Hindlimb muscle (tissue), 1 donor: ENCODE measurements at places on chromosomes 7 and 10.

DNA sequence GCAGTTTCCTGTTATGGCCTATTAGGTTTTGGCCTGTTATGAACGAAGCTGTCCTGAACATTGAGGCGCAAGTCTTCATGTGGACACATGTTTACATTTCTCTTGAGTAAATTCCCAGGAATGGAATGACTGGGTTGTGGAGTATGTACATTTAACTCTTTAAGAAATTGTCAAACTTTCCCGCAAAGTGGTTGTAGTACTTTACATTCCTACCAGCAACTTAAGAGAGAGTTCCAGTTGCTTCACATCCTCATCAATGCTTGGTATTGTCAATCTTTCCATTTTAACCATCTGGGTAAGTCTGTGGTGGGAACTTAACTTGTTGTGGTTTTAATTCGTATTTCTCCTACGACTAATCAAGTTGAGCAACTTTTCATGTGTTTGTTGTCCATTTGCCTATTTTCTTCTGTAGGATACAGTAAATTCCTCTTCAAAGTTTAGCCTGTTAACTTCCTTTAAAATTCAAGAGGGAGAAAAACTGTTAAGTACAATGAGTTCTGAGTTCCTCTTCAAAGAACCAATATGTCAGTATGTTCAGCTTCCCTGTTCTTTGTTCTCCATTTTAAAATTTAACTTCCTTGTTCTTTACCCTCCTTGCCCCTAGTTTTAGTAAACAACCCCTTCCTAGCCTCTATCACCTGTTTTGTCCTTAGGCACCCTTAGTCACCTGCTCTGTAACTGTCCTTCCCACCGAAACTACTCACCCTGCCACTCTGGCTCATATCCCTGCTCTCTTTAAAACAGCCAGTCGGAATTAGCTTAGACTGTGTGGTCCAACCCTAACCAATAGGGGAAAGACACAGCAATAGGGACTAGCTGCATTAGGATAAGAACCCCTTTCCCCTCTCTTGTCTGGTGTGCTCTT is 74.0 kb downstream of the FAM241B start:
- no peak for DNase-seq

GRCh38 chr10:66629996-66630395 is 295.8 kb upstream of the LRRTM3 start:
- DNase-seq: no peak

DNA sequence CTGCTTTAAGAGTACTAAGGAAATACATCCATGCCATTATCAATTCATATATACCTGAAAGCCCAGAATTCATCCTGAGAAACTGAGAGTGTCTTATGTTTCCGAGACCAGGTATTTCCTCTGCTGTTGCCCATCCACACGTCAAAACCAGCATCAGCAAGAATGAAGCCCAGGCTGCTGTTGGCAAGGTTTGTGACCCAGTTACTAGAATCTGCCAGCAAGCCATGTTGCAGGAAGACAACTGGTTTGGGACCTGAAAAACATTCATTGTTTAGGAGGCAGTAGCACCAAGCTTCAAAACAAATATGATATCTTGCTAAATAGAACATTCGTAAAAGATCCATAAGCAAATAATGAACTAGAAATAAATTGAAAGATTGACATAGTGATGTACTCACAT is 21.0 kb upstream of the CH25H start:
- DNase-seq: no peak

DNA sequence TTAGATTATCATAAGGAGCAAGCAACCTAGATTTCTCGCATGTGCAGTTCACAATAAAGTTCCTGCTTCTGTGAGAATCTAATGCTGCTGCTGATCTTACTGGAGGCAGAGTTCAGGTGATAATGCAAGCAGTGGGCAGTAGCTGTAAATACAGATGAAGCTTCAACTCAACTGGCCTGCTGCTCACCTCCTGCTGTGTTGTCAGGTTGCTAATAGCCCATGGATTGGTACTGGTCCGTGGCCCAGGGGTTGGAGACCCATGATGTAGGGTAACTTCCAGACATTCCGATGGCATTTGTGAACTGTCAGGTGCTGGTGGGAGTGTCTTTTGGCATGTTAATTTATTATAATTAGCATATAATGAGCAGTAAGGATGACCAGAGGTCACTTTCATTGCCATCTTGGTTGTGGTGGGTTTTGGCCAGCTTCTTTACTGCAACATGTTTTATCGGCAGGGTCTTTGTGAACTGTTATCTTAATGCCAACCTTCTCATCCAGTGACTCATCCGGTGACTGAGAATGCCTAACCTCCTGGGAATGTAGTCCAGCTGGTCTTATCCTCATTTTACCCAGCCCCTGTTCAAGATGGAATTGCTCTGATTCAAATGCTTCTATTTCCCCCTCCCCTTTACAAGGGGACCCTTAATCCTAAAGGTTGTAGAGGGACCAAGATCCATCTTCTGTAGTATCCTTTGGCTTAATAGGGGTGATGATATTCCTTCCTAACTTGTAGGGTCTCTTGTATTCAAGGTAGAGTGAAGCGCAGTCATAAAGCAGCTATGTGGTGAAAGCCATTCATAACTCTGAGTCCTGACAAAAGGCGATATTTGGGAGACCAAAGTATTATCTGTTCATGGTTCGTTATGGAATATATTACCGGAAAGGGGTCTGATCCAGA is 165.8 kb downstream of the CCSER2 start:
- DNase-seq: no peak

DNA sequence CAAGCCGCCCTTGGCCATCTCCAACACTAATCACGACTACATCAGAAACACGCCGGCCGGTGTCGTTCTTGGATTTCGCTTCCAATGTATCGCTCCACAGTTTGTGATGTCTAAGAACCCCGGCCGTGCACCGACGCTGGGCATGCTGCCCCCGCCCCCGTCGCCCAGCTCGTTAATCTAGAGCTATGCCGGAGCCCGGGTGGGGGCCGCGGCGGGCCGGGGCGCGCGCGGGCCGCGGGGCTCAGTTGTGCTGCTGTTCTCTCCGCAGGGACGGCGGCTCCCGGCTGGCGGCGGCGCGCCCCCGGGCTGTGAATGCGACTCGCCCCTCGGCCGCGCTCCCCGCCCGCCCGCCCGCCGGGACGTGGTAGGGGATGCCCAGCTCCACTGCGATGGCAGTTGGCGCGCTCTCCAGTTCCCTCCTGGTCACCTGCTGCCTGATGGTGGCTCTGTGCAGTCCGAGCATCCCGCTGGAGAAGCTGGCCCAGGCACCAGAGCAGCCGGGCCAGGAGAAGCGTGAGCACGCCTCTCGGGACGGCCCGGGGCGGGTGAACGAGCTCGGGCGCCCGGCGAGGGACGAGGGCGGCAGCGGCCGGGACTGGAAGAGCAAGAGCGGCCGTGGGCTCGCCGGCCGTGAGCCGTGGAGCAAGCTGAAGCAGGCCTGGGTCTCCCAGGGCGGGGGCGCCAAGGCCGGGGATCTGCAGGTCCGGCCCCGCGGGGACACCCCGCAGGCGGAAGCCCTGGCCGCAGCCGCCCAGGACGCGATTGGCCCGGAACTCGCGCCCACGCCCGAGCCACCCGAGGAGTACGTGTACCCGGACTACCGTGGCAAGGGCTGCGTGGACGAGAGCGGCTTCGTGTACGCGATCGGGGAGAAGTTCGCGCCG is 1.9 kb downstream of the VWC2 start:
- no peak for DNase-seq

DNA sequence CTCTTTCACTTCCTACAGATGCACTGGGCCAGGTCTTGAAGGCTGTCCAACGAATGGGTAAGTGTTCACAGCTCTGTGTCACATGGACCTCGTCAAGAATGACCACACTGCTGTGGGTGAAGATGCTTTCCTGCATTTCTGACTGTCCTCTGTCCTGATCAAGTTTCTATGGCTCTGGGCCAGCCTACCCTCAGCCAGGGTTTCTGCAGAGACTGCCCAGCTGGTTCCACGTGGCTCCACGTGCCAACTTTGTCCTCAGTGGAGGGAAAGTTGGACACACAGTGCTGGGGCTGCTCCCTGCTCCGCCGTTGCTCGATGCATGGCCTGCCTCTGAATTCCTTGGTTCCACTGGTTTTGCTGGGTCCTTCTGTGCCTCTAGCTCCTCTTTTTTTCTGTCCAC is 152.3 kb downstream of the EGFR start:
- no peak for DNase-seq
